ENCODE measurements at places on chromosomes 6 and 20.
A peak's percentile ranks its signal among the peaks of the same experiment; 100 is the strongest.

- no peak for DNase-seq
Measured at GRCh38 chr6:147755999-147756398, 247.5 kb downstream of the SAMD5 start.

GRCh38 chr6:108561742-108562502 lies 1.2 kb downstream of the FOXO3 start:
- DNase-seq = no peak

GRCh38 chr20:49928411-49929141 lies 7.6 kb upstream of the RNF114 start:
- DNase-seq = peak; percentile 44

GRCh38 chr6:74631564-74631963 lies 574.3 kb downstream of the COL12A1 start:
- DNase-seq = no peak

All from stimulated activated CD8-positive, alpha-beta memory T cell treated with anti-CD3 and anti-CD28 coated beads, Interleukin-15, amount 100 ng/mL, for 24 hours (primary cell).